Stimulated activated CD4-positive, alpha-beta T cell treated with anti-CD3 and anti-CD28 coated beads, Interleukin-4, amount 100 ng/mL, for 1 hour (primary cell): ENCODE measurements at places on chromosomes 12 and 14.

- no peak for DNase-seq
These were observed 361.2 kb downstream of the ATP23 start for GRCh38 chr12:58302487-58303011.

- DNase-seq, result no peak
These were observed 46.9 kb downstream of the C14orf132 start for GRCh38 chr14:96086032-96086431.

DNA sequence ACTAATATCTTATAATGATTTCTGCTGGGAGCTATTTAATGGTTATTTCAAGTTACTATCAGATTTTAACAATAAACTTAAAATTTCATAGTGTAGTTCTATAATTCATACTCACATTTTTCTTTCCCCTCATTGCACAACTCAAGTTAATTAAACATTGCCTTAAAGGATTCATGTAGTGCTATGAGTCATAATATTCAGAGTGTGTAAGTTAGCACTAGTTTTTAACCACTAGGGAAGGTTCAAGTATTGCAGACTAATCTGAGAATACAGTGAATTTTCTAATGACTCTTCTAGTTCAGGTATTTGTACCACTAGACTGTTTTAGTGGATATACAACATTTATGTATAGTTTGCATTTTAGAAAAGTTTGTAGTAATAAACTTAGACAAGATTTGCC is 49.9 kb downstream of the FOXA1 start:
- DNase-seq, result no peak

DNA sequence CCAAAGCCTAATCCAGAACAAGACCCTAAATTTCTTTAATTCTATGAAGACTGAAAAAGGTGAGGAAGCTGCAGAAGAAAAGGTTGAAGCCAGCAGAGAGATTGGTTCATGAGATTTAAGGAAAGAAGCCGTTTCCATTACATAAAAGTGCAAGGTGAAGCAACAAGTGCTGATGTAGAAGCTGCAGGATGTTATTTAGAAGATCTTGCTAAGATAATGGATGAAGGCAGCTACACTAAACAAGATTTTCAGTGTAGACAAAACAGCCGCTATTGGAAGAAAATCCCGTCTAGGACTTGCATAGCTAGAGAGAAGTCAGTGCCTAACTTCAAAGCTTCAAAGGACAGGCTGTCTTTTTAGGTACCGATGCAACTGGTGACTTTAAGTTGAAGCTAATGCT is 65.4 kb upstream of the AMIGO2 start:
- DNase-seq, result no peak

DNA sequence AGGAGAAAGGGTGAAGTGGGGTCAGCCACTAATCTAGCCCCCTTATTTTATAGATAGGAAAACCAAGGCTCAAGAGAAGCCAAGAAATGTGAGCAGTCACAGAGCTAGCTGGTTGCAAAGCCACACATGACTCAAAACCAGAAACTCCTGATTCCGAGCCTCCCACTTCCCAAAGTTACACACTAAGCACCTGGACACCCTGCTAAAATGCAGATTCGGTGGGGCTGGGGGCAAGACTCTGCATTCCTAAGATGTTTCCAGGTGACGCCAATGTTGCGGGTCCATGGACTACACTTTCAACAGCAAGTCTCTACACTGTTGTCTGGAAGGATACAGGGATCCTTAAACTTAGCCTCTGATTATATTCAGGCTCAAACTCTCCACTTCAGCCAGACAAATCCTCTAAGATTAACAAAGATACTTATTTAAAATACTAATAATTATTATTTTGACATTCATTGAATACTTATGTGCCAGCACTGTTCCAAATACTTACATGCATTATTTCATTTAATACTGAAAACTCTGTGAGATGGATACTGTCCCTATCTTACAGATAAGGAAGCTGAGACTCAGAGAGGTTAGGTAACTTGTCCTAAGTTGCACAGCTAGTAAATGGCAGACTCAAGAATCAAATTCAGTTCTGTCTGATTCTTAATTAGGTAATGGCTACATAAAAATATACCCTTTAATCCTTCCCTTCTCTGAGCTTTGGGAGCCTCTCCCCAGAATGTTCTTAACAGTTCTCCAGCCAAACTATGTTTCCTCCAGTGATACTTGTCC is 81.4 kb downstream of the CRACR2A start:
- DNase-seq, result no peak

GRCh38 chr12:97967831-97968230 is 505.2 kb downstream of the RMST start:
- no peak for DNase-seq

DNA sequence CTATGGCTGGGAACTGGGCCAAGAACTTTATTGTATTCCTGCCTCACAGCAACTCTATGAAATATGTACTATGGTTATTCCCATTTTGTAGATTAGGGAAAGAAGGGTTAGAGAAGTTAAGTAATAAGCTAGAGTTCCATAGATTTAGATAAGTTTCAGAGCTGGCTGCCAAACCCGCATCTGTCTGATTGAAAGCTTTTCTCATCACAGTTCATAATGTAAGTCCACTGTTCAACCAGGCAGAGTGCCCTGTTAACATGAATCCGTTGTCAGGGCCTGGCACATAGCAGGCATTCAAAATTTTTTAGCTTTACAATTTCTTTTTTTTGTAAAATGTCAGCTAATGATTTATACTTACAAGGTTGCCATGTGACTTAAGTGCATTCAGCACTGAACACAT is 467.3 kb downstream of the NRXN3 start:
- no peak for DNase-seq

- no peak for DNase-seq
These were observed 417.6 kb downstream of the NOVA1 start for GRCh38 chr14:26180221-26180620.

DNA sequence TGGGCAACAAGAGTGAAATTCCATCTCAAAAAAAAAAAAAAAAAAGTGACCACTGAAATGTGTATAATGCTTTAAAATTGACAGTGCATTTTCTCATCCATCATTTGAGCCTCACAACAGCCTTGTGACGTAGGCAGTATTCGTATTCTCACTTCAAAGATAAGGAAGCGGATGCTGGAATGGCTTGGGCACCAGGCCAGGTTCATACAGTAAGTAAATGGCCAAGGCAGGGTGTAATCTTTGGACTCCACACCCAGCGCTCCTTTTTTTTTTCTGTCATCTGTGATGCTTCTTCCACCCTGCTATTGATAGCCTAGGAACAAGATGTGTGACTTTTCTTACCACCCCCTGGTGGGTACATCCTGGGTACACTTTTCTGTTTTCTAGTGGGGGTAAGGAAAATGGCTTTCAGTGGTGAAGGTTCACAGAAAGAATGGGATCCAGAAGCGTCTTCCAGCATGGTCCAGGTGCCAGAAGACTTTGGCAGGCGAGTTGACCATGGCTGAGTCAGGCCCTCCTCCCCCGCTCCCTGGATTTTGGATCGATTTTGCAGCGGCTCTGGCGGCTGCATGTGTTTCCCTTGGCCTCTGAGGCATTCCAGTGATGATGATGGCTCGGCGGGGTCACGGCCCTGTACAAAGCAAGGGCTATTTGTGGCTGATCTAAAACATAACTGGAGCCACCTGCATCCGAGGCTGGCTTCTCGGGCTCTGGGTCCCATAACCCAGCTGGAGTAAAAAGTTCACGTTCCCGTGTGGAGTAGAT is 110.6 kb downstream of the CACNA1C start:
- no peak for DNase-seq

GRCh38 chr12:62588916-62589315 is 122.3 kb downstream of the MON2 start:
- DNase-seq, result no peak

- DNase-seq, result peak; percentile 54
These were observed 120.1 kb upstream of the MAX start for GRCh38 chr14:65222440-65222858.

GRCh38 chr12:111150360-111150759 is 218.5 kb downstream of the PHETA1 start:
- no peak for DNase-seq

GRCh38 chr14:36020120-36021029 is 156.1 kb downstream of the PTCSC3 start:
- DNase-seq, result no peak

- DNase-seq, result no peak
These were observed 29.9 kb upstream of the TMEM260 start for GRCh38 chr14:56549721-56550120.

DNA sequence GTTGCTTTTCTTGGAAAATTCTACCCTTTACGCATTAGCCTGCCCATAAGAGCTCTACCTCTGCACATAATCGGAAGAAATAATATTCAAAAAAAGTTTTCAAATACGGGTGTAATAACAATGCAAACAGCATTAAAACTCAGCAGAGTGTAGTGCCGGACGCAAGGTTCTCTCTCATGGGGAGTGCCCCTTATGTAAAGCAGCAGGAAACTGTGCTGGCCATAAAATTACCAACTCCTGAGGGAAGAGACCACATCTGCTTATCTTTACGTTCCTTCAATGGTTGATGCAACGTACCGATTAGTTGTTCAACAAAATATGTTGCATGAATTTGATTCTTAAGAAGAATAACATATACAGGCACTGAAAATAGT is 118.7 kb upstream of the TMCC3 start:
- no peak for DNase-seq

GRCh38 chr12:74620921-74621320 is 83.3 kb downstream of the ATXN7L3B start:
- DNase-seq, result no peak

DNA sequence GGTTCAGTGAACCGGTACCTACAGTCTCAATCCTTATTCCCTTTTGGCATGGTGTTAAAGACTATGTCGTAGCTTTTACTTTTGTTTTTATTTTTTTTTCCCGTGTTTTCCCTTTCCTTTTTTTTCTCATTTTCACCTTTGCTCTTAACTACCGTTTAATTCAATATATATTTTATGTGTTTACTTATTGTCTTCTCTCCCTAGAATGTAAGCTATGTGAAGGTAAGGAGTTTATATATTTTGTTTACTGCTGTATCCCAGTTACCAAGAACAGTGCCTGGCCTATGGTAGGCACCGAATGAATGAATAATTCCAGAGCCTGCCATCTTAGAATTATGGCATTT is 261 bp upstream of the MLH3 start:
- no peak for DNase-seq

- DNase-seq, result no peak
These were observed 42.0 kb downstream of the AREL1 start for GRCh38 chr14:74670726-74671411.

DNA sequence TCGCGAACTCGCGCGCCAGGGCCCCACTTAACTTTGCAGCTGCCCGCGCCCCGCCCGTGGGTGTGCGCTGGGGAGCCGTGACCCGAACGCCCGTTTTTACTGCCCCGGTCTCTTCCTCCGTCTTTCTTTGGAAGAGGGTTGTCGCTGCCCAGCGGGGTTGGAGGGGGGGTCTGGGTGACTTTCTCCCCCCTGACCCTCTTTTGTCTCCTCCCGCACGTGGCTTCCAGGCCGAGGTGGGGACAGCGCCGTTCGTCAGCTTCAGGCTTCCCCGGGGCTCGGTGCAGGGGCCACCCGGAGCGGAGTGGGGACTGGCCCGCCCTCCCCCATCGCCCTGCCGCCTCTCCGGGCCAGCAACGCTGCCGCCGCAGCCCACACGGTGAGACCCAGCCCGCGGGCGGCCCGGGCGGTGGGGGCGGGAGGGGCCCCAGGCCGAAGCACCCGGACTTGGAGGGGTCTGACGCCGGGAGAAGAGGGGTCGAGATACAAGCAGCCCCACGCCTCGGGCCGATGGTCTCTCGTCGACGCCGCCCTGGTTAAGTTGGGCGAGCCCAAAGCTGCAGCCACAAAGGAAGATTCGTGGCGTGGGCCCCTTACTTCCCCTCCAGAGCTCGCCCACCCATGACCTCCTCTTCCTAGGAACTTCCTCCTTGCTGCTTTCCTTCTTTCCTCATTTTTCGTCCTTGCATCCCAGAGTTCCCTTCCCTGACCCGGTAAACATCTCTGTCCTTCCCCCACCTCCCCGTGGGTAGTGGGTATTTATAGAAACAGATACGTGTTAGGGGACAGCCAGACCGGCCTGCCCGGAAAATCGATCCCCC is 1.2 kb downstream of the DYRK2 start:
- peak; percentile 46 for DNase-seq

- DNase-seq, result no peak
These were observed 175.3 kb downstream of the PRKD1 start for GRCh38 chr14:29752221-29752923.

DNA sequence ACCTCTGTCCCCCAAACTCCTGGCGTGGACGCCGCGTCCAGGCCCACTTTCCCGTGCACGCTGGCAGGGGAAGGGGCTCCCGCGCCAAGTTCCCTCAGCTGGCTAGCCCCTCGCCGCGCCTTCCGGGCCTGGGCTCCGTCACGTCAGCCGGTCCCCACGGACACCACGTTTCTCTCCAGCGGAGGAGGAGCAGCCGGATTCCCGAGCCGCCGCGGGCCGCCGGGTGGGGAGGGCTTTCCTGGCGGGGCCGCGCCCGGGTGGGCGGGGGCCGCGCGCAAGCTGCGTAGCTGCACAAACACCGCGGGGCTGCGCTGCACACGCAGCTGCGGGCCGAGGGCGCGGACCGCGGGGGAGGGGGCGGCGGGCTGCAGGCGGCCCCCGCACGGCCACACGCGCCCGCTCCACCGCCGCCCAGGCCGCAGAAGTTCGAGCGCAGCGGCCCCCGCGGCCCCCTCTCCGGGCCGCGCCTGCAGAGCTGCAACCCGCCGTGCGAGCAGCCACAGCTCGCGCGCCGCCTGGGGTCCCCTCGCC is 45.1 kb upstream of the PNMA1 start:
- peak; percentile 61 for DNase-seq

DNA sequence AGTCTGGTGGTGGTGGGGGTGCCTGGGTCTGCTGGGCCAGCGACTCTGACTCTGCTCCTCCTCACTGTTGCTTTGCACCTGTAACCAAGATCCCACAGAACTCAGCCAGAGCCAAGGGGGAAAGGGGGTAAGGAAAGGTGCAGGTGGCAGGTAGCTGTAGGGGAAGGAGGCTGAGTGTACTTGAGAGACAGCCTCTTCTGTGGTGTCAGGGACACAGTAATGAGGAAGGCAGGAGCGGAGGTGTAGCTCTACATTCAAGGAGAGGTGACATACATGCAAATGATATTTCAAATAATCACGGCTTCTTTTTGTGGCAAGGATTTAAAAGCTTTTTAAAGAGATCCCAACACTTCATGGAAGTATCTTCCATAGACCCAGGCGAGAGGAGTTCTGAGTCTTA is 23.4 kb downstream of the TESPA1 start:
- DNase-seq, result no peak

- DNase-seq, result no peak
These were observed 7.1 kb upstream of the KRT5 start for GRCh38 chr12:52527121-52527800.

- no peak for DNase-seq
These were observed 1187.3 kb upstream of the SEL1L start for GRCh38 chr14:82720946-82721345.

- DNase-seq, result no peak
These were observed 577.0 kb upstream of the STXBP6 start for GRCh38 chr14:25626986-25627385.
